ENCODE measurements at places on chromosomes 5 and 9.

DNA sequence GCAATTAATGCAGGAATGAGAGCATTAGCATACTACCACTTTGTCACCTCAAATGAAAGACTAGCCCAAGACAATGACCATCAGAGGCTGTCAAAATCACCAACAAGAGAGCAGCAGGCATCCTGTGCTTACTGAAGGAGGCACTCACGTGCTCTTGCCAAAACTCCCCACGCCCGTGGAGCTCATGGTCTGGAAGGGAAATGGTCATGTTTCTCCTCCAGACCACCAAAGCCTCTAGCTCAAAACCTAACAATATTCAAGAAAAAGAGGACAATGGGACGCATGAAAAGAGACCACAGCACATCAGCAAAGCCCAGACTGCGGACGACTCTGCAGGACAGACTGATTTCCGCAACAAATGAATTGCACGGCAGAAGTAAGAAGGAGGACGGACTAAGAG is 12.8 kb downstream of the AKNA start:
- DNase-seq: no peak

GRCh38 chr5:102511666-102512065 is 12.9 kb upstream of the SLCO6A1 start:
- DNase-seq: peak; percentile 22

DNA sequence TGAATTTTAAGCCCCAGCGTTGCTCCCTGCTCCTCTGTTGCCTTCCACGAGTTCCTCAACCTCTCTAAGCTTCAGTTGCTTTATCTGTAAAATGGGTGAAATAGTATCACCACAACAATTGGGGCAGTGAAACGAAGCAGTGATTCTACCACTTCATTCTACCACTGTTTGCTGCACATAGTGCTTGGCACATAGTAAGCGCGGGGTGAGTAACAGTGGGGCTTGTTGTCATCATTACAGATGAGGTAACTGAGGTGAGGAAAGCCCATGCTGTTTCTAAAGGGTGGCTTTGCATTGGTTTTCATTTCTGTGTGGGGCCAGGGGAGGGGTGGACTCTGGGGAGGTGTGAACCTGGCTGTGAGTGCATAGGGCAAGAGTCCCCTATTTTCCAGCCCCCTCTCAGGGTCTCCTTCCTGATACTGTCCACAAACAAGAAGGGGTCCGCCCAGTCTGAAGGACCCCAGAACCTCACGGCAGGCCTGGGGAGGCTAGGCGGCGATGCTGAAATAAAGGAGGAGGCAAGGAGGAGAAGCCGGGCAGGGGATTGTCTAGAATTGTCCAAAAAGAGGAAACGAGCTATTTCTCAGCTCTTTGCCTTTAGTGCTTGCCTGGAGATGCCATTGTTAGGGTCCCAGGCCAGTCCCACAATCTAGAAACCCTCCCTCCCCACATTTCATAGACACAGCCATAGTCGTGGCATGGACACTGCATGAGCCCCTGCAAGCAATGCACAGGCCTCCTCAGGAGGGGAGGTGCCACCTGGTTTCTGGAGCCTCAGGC is 65.6 kb downstream of the IL6ST start:
- DNase-seq: no peak

- peak; percentile 72 for DNase-seq
These were observed 16.0 kb upstream of the PUM3 start for GRCh38 chr9:2859776-2860379.

DNA sequence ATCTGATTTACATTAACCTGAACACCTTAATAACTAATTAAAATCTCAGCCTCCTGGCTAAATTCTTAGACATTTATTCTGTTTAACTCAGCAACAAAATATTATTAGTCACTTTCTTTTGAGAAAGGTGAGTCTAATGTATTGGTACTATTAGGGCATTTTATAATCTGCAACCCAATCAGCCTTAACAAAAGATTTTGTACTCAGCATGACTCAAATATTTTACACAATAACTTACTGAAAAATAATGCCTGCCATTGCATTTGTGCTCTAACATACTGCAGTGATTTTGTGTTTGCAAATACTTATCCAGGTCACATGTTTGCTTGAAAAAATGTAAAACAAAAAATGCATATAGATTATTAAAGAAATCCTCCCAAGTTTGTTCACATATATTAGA is 1129.9 kb downstream of the TAF11L14 start:
- DNase-seq: no peak

- DNase-seq: no peak
These were observed 212.3 kb upstream of the MPDZ start for GRCh38 chr9:13491493-13492424.

DNA sequence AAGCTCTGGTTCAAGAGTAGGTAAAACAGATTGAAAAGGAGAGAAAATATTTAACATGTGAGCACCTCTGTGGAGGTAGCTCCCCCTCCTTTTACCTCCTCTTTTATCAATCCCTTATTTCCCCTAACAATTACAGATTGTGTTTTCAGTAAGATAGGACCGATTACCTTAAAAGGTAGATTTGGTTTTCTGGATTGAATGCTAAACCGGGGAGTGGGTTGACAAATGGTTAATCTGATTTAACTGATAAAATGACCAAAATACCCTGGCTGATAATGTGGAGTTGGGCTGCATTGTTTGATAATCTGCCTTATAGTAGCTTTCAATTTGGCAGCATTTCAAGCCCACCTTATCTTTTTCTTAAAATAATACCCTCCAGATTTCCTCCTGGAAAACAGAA is 83.9 kb downstream of the EGFLAM start:
- no peak for DNase-seq

GRCh38 chr5:142222866-142223558 is 101.8 kb downstream of the SPRY4 start:
- no peak for DNase-seq

- DNase-seq: peak; percentile 44
These were observed 421.5 kb upstream of the DAP start for GRCh38 chr5:11182441-11183080.

DNA sequence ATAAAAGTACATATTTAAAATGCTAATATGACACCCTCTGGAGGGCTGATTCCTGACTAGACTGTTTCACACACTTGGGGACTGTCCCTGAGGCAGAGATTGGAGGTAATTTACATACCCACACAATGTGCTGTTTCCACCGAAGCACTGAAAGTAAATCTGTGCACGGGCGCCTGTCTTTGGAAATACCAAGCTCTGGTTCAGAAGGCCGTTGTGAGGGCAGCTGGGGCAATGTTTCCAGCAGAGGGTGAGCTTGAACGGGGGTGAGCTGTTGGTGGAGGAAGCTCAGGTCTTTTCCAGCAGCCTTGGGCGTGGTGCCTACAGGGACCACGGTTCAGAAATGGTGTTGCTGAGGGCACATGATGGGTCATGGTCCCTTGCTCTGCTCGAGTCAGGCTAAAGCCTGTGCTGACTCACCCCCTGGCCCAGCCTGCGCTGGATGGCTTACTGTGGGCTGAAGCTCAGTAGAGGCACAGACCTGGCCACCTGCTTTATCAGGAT is 25.8 kb upstream of the HMCN2 start:
- DNase-seq: no peak

- DNase-seq: no peak
These were observed 36.1 kb downstream of the OLFML2A start for GRCh38 chr9:124813041-124813440.

- DNase-seq: no peak
These were observed 165.4 kb upstream of the LHFPL2 start for GRCh38 chr5:78813906-78814530.

DNA sequence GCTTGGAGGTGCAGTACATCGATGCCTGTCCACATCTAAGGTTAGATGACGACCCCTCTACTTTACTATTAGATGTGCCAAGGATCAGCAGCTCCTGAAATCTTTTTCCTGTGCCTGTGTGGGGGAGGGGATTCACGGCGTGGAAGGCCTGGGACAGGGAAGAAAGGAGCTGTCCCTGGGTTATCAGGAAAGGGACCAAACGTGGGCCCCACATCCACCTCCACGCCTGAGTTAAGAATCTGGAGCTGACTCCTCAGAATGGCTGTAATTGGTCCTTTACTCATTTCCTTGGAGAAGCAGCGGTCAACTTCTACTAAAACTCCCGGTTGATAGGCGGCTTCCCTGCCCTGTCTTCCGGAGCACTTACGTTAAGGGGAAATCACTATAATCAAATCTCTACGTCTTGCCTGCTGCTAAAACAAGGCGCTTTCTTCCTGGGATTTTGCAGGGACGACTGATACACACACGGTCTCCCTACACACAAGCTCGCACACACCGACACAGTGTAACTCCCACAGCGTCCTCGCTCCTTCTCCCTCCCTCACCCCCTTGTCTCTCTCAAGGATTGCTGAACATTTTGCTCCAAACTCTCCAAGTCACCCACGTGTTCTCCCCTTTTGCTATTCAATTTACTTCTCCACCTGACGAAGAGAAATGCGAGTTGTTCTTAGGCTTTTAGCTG is 1.4 kb downstream of the PDE4D start:
- DNase-seq: no peak

DNA sequence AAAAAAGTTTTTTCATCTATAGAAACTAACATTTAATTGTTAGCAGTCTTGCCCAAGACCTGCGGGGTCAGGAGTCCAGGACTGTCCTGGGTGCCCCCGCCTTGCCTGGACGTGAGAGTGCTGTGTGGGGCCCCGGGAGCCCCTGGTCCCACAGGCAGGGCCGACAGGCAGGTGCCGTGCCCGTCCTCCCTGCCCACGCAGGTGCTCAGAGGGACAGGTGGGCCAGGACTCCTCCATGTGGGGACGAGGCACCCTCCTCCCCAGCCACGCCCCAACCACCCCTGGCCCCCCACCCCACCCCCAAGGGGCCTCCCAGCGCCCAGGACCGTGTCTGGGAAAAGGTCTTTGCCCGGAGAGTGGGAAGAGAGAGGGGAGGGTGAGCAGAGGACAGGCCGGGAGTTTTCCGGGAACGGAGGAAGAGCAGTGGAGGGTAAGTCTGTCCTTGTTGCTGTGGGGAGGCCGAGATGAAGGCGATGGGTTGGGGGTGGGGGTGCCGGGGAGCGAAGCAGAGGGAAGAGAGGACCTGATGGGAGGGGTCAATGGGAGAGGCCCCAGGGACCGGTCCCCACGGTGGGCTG is 2.7 kb upstream of the LCN12 start:
- DNase-seq: no peak

- peak; percentile 6 for DNase-seq
These were observed 29.5 kb upstream of the RAPGEF1 start for GRCh38 chr9:131769361-131769760.

DNA sequence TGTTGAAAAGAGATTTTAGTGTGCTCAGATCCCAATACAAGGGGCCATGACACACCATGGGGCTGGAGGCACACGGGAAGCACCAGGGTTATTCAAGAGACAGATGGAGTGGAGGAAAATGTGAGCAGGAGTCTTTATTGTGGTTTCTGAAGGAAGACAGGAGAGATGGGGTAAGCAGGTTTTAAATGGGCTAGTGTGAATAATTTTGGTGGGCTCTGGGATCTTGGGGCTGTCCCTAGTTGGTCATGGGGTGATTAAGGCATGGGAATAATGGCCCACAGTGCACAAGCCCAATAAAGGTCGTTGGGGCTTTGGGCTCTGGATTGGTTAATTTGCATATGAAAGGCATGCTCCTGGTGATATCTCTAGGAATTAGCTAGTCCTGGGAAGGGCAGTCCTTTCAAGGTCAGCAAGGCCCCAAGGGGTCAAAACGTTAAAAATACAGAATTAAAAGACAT is 3.6 kb upstream of the SCGB3A2 start:
- DNase-seq: no peak

GRCh38 chr9:117826837-117827236 is 122.6 kb downstream of the TLR4 start:
- DNase-seq: no peak

DNA sequence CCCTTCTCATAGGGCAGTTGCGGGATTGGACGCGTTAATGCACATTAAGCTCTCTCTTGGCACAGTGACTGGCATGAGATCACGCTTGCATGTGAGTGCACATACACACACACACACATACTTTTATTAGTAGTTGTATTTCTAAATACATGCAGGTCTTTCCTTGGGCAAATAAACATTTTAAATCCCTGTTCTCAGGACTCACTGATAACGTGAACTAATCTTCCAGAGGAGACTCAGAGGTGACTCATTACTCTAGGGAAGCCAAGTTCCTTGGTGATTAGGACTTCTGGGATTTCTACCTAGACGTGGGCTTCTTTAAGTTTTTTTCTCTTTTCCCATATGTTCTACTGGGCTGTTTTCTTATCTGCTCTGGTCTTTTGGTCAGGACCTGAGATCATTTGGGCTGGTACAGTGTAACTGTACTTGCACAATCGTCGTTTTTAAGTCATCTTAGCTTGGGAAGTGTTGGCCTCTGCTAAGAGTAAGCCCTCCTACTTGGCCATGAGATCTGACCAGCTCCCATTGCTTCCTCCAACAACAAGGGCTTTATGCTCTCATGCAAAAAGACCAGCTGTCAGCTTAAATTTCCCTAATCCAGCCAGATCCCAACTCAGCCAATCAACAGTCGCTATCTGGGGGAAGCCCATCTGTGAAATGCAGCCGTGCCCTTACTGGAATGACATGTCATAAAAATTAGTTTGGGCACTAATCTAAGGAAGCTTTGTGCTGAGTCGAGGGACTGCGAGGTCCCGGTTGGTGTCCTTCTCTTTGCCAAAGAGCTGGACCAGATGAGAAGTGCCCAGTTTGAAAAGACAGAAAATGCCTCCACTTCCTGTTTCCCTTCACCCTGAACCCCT is 176.4 kb upstream of the ANKRD55 start:
- DNase-seq: peak; percentile 94

- DNase-seq: no peak
These were observed 84.1 kb downstream of the PHF2 start for GRCh38 chr9:93660352-93661046.

DNA sequence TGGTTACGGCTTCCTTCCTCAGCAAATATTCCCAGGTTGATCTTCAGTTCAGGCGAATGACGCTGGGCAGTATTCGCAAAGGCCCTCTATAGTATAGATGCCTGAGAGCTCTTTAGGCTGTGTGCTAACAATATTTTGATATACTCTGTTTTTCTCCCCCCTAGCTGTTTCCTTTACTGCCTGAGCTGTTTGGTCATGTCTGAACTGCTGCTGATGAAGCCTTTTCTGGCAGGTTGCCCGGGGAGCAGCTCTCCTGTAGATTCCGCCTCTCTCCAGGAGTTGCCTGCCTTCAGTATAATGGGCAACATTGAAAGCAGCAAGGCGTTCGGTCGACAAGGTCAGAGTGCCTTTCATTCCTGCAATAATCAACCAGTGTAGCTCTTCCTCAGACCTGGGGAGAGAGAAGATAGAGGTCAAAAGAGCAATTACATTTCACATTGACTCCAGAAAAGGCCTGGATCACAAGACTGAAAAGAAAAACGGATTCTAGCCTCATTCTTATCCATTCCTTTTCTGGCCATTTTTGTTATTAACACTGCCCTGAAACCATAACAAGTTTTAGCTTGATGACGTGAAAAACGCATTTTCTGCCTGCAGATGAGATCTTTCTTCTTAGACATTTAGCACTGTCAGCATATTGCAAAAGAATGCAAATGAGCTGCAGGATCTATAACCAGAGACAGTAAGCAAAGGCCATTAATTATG is 60.1 kb upstream of the ZNF608 start:
- DNase-seq: peak; percentile 59

DNA sequence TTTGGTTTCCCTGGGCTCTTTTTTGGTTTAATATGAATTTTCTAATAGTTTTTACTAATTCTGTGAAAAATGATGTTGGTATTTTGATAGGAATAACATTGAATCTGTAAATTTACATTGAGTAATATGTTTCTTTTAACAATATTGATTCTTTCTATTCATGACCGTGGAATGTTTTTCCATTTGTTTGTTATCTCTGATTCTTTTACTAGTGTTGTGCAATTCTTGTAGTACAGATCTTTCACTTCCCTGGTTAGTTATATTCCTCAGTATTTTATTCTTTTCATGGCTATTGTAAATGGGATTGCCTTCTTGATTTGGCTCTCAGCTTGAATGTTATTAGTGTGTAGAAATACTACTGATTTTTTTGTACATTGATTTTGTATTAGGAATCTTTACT is 137.9 kb downstream of the PRR16 start:
- DNase-seq: no peak

Data from fibroblast of the aortic adventitia (primary cell).